ENCODE measurements at places on chromosomes 2 and 18. TPM values are rescaled to one million over a fixed set of nuclear protein-coding genes. Genes with fewer than 3 reads are reported as not detected.

GRCh38 chr2:238978497-238978896 lies 130.6 kb downstream of the TWIST2 start:
- H3K4me1 ChIP-seq: no peaks in the 10 kb centered on the region
- no peak for DNase-seq

- H3K4me3 ChIP-seq: no peak overlapping the region
- H3K27ac ChIP-seq: no peak overlapping the region
- no peaks in the 10 kb centered on the region for H3K4me1 ChIP-seq
- peaks cover 3% of the 10 kb centered on the region for H3K36me3 ChIP-seq
- DNase-seq: no peak
- H3K27me3 ChIP-seq: no peaks in the 10 kb centered on the region
Observed at GRCh38 chr2:232588680-232589585, 38.4 kb downstream of the EIF4E2 start.

DNA sequence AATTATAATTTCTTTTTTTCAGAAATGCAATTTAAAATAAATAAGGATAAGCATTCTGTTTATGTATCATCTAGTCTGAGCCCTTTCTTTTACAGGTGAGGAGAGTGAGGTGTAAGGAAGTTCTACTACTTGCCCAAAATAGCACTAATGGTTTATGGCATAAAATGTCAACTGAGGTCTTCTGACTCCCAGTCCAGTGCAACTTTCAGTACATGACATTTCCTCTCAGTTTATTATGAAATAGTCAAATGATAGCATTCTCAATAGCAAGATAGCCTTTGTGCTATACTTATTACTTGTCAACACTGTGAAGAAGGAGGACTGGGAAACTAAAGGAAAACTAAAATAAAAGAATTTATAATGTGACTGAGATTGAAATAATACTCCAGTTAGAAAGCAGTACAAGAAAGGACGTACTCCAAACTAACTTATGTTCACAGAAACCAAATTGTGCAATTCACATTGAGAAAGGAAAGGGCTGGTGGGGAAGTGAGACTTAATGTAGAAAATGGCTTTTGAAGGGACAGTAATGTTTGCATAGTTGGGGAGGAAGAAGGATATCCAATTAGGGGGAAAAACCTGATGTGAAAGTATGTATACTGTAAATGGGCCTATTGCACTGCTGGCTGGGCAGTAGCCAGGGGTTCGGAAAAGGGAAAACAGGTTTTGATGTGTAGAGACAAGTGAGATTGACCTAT lies 166.7 kb upstream of the ZEB2 start:
- DNase-seq: no peak
- peaks cover 3% of the 10 kb centered on the region for H3K27me3 ChIP-seq
- H3K4me3 ChIP-seq: no peak overlapping the region
- no peaks in the 10 kb centered on the region for H3K36me3 ChIP-seq
- H3K4me1 ChIP-seq: no peaks in the 10 kb centered on the region
- no peak overlapping the region for H3K27ac ChIP-seq

GRCh38 chr2:118183381-118183780 lies 95.1 kb downstream of the INSIG2 start:
- DNase-seq: no peak
- H3K4me1 ChIP-seq: peaks cover 7% of the 10 kb centered on the region
- no peak overlapping the region for H3K27ac ChIP-seq
- H3K36me3 ChIP-seq: no peaks in the 10 kb centered on the region

GRCh38 chr18:39840406-39840805 lies 2114.6 kb upstream of the PIK3C3 start:
- H3K36me3 ChIP-seq: no peaks in the 10 kb centered on the region
- DNase-seq: no peak
- no peak overlapping the region for H3K27ac ChIP-seq
- H3K27me3 ChIP-seq: peaks cover 5% of the 10 kb centered on the region

UGT1A3 gene
- total RNA-seq: not detected

DNA sequence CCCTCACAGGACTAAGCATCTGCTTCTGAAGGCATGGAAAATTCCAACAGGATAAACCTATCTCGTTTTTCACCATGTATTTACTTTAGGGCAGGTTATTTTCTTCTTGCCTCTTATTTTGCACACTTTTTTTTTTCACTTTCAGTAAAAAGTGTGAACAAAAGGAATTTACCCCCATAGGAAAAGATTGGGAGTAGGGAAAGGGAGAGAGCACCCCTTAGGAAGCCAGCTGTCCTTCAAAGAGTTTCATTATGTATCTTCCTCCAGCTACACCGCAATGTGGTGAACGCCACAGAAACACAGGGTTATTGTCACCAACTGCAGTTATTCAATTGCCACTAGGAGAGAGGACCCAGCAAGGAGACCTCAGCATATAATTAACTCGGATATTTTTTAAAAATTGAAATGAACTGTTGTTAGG lies 286.2 kb upstream of the VRK2 start:
- H3K27me3 ChIP-seq: no peaks in the 10 kb centered on the region
- DNase-seq: no peak
- no peak overlapping the region for H3K27ac ChIP-seq
- H3K36me3 ChIP-seq: no peaks in the 10 kb centered on the region

DNA sequence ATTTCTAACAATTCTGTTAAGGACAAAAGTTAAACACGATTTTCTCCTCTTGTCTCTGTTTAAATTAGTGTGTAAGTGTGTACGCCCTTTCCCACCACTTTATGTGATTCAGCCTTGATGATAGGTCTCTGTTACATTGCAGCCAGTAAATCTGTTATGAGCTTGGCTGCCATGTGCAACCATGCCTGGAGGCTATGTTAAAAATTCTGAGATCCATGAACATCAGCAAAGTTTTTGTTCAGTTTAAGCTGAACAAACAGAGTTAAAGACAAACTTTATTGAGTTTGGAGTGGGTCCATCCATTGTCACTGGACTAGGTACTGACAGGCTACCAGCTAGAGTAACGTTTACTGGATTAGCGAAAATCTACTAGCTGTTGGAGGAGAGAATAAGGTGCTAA lies 110.4 kb downstream of the NCKAP5 start:
- H3K36me3 ChIP-seq: no peaks in the 10 kb centered on the region
- no peaks in the 10 kb centered on the region for H3K27me3 ChIP-seq
- no peak overlapping the region for H3K27ac ChIP-seq

DNA sequence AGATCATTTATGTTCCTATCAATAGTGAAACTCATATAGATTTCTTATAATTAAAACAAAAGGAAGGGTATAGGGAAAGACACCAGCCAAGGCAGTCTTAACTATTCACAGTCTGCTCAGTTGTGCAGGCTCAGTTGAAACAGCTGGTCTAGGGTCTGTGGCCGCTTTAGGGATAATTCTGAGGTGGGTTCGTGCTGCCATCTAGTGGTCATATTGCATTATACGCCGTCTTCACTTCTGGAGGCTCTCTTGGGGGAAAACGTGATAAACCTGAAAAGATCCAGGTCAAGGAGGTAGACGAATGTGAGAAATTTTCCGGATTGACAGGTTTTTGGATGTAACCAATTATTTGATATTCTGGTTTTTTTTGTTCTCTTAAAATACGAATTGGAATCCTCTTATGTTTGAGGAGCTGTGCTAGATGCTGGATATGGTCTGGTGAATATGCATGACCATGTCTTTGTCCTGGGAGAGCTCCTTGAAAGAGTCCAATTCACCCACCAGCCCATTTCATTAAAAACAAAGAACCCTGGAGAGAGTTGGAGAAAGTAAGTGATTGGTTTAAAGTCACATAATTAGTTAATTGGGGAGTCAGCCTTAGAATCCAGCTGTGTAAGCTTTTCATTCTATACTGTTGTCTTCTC lies 492.4 kb downstream of the PLCL1 start:
- H3K36me3 ChIP-seq: no peaks in the 10 kb centered on the region
- H3K27me3 ChIP-seq: peaks cover 17% of the 10 kb centered on the region
- no peak overlapping the region for H3K4me3 ChIP-seq
- peak; percentile 51 for DNase-seq
- H3K27ac ChIP-seq: no peak overlapping the region

- DNase-seq: no peak
- no peak overlapping the region for H3K4me3 ChIP-seq
- H3K4me1 ChIP-seq: no peaks in the 10 kb centered on the region
- H3K27ac ChIP-seq: no peak overlapping the region
Observed at GRCh38 chr2:106719222-106719621, 166.7 kb downstream of the ST6GAL2 start.

DNA sequence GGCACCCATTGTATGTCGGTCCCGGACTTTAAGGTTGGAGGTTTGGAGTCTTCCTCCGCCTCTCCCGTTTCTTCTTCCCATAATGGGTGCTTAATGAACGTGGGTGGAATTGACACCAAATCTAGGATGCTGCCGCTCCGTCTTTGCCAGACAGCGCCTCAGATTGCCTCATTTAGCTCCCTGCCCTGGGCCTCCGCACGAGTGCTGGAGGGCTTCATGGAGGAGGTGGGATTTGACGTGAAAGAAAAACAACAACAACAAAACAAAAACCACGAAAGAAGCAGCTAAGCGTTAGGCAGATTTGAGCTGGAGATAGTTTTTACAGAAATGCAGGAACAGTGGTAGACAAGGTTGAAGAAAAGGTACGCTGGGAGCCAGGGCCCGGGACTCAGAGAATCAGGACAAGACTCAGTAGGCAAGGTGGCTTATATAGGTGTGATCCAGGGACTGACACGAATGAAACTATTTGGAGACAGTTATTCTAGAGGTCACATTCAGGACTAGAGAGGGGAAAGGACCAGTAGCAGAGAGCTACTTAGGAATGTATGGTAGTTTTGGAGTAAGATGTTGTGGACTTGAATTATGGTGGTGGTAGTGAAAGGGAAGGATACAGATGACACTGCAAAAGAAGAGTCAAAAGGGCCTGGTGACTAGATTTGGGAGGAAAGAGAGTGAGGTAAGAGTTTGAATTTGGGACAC lies 605 bp downstream of the ZNF2 start:
- H3K27me3 ChIP-seq: no peaks in the 10 kb centered on the region
- H3K4me1 ChIP-seq: peaks cover 7% of the 10 kb centered on the region
- peak overlapping the region; percentile 92 for H3K4me3 ChIP-seq
- H3K36me3 ChIP-seq: no peaks in the 10 kb centered on the region
- DNase-seq: no peak

ANKRD62 gene
- total RNA-seq: not detected

- no peaks in the 10 kb centered on the region for H3K4me1 ChIP-seq
- no peaks in the 10 kb centered on the region for H3K36me3 ChIP-seq
- no peak for DNase-seq
- H3K4me3 ChIP-seq: no peak overlapping the region
- H3K27me3 ChIP-seq: no peaks in the 10 kb centered on the region
Observed at GRCh38 chr18:25077038-25077943, 274.7 kb downstream of the ZNF521 start.

GRCh38 chr2:24489465-24490180 lies 1.4 kb upstream of the NCOA1 start:
- H3K27me3 ChIP-seq: no peaks in the 10 kb centered on the region
- no peak for DNase-seq

DNA sequence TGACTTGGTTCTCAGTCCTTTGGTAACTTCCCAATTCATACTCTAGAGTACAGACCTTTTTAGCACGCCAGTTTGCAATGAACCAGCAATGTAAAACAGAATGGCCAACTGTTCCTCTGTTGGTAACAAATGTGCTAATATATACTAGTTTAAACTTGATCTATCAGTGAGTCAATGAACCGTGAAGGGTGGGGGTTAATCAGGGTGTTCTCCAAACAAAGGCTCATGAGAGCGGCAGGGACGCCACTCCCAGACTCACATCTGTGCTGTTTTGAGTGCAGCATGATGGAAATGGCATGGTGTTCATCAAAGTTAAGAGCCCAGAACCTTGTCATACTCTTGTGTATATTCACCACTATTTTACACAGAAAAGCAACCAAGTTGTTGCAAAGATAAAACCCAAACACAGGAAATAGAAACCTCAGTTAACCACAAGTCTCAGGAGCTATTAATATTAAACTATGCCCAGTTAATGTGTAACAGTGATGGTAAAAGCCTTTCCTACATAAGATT lies 70.3 kb downstream of the CERKL start:
- H3K4me1 ChIP-seq: peaks cover 6% of the 10 kb centered on the region
- H3K36me3 ChIP-seq: no peaks in the 10 kb centered on the region
- DNase-seq: no peak
- H3K27ac ChIP-seq: no peak overlapping the region

SETBP1 gene
- total RNA-seq: 2.4 TPM

DNA sequence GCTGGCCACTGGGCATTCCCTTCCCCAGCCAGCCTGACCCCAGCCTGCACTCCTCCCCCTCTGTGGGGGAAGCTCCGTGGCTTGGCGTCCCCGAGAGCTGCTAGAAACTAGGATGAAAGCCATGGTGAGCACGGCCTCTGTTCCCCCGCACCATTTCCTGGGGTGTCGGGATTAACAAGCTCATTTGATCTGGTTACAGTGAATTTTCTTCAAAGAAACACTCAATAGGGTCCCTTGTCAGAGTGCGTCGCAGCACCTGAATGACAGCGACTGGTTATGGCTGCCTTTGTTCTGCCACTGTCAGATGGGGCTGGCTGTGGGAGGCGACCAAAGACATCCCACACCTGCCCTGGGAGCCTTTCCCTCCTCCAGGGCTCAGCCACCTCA lies 7.7 kb upstream of the ALPI start:
- DNase-seq: no peak
- no peak overlapping the region for H3K4me3 ChIP-seq
- H3K27me3 ChIP-seq: peaks cover 13% of the 10 kb centered on the region

RUFY4 gene
- 0.82 TPM for total RNA-seq

- no peak for DNase-seq
- H3K27me3 ChIP-seq: no peaks in the 10 kb centered on the region
- no peaks in the 10 kb centered on the region for H3K36me3 ChIP-seq
- no peaks in the 10 kb centered on the region for H3K4me1 ChIP-seq
- H3K27ac ChIP-seq: no peak overlapping the region
- H3K4me3 ChIP-seq: no peak overlapping the region
Observed at GRCh38 chr2:103172821-103173220, 411.0 kb downstream of the TMEM182 start.

FER1L5 gene
- not detected for total RNA-seq

DNA sequence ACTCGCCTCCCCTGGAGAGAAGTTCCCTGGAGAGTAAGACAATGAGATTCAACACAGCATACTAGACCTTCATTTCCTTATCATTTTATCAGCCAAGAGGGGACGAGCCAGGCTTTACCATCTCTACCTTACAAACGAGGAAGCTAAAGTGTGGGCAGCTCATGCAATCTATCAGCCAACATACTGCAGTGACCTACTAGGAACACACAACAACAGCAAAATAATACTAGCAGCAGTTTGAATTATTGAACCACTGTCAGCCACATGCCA lies 60.0 kb upstream of the TEX51 start:
- no peak for DNase-seq
- H3K27ac ChIP-seq: no peak overlapping the region
- H3K27me3 ChIP-seq: no peaks in the 10 kb centered on the region

- no peak for DNase-seq
- no peak overlapping the region for H3K27ac ChIP-seq
- H3K36me3 ChIP-seq: no peaks in the 10 kb centered on the region
- no peaks in the 10 kb centered on the region for H3K4me1 ChIP-seq
Observed at GRCh38 chr2:61679096-61679495, 140.9 kb upstream of the XPO1 start.

MATN3 gene
- not detected for total RNA-seq
